ENCODE measurements at places on chromosomes 2 and 18. TPM values are rescaled to one million over a fixed set of nuclear protein-coding genes. Genes with fewer than 3 reads are reported as not detected.

Gene TMEM185B
- total RNA-seq, result 21.4 TPM

Gene PLGLB2
- total RNA-seq, result 2.7 TPM

- H3K4me1 ChIP-seq, result no peaks in the 10 kb centered on the region
- DNase-seq, result no peak
- no peak overlapping the region for H3K27ac ChIP-seq
These were observed 1257.4 kb upstream of the ZEB2 start for GRCh38 chr2:145777297-145777696.

- peaks cover 47% of the 10 kb centered on the region for H3K27me3 ChIP-seq
- peaks cover 6% of the 10 kb centered on the region for H3K4me1 ChIP-seq
- H3K36me3 ChIP-seq, result no peaks in the 10 kb centered on the region
- no peak overlapping the region for H3K4me3 ChIP-seq
- no peak overlapping the region for H3K27ac ChIP-seq
These were observed 766 bp downstream of the CCDC85A start for GRCh38 chr2:56184500-56185011.

DNA sequence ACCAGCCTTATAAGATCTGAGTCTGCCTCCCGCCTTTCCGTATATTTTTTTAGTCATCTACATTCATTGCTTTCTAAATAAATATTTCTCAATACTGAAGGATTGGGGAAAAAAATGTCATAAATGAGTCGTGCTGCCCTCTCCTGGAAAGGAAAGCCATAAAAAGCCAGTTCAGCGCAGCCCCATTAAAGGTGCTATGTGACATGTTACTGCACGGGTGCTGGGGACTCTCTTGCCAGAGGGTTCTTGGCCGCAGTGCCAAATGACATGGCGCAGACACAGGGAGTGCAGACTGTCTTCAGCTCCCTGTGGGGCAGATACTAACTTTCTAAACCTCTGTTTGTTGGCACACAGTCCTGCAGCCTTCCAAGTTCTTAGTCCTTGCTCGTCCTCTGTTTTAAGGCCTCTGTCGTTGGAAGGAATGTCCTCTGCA, 53.7 kb upstream of the MAP3K20 start:
- H3K27me3 ChIP-seq, result peaks cover 15% of the 10 kb centered on the region
- H3K4me1 ChIP-seq, result no peaks in the 10 kb centered on the region
- no peak for DNase-seq
- no peaks in the 10 kb centered on the region for H3K36me3 ChIP-seq
